ENCODE measurements at places on chromosomes 6 and 20.

DNA sequence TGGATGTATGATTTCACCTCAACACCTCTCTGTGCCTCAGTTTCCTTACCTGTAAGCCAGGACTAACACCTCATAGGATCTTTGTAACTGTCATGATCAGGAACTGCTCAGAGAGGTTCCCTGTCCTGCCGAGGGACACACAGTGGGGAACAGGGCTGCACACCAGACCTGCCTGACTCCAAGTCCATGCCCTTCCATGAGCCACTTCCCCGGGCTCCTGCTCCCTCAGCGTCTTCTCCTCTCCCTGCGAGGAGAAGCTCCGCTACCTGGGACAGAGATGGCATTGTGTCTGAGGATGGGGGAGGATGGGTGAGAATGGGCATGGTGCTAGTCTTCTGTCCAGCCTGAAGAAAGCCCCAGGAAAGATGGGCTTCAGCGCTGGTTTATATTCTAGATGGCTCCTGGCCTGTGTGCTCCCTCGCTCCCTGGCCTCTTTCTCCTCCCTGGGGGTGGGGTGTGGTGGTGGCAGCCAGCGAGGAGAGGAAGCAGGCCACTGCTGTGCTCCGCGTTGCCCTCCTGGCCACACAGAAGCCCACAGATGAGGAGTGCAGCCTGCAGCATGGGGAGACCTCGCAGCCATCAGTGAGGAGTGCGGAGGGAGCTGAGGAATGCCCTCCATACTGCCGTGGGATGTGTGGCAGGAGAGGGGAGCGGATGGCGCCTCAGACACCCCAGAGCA lies 67.1 kb downstream of the NOL4L start:
- DNase-seq, result no peak

GRCh38 chr6:136921936-136922684 lies at the start of gene SLC35D3:
SLC35D3 (plus strand) TSS chr6:136922301; CDS start chr6:136922429, 128 bp downstream.
- peak; percentile 47 for DNase-seq

- DNase-seq, result no peak
Observed at GRCh38 chr20:64142590-64142989, 21.7 kb upstream of the MYT1 start.

DNA sequence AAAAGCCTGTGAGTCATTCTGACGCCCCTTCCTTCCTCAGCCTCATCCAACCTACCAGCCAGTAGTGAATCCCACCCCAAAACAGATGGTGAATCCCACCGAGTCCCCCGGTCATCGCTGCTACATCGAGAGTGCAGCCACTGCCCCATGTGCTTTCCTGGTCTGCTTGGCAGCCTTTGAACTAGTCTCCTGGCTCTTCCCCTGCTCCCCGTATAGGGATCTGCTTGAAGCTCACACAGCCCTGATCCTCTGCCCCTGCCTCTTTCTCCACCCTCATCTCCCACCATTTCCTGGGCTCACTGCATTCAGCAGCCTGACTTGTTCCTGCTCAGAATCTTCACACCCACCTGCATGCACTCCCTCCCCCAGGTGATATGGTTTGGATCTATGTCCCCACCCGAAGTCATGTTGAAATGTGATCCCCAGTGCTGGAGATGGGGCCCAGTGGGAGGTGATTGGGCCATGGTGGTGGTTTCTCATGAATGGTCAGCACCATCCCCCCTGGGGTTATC lies 14.6 kb downstream of the SYNJ2 start:
- no peak for DNase-seq

- no peak for DNase-seq
Observed at GRCh38 chr6:100209323-100210136, 215.5 kb upstream of the MCHR2 start.

GRCh38 chr6:43926634-43927531 lies 156.9 kb downstream of the VEGFA start:
- peak; percentile 55 for DNase-seq

DNA sequence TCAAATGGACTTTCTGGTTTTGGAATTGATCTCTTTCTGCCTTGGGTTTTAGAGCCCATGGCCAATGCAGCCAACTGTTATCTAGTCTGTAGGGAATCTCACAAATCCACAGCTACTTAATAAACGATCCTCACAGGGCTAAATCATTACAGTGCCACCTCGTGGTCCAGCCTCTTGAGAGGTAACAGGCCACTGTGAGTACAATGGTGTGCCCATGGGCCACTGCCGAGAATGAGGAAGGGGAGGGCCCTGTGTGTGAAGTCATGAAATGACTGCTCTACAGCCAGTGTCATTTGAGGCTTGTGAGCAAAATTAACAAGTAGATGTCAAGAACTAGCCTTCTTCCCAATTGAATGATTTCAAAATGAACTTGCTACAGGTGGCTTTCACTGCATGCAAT lies 54.3 kb upstream of the GMPR start:
- peak; percentile 16 for DNase-seq

GRCh38 chr6:3773678-3774298 lies 22.3 kb upstream of the PXDC1 start:
- DNase-seq, result no peak

GRCh38 chr20:62011403-62011790 lies 54.3 kb downstream of the TAF4 start:
- no peak for DNase-seq

- DNase-seq, result no peak
Observed at GRCh38 chr20:16806061-16806460, 57.9 kb downstream of the OTOR start.

GRCh38 chr6:134517145-134517658 lies 199.3 kb upstream of the SGK1 start:
- DNase-seq, result no peak

DNA sequence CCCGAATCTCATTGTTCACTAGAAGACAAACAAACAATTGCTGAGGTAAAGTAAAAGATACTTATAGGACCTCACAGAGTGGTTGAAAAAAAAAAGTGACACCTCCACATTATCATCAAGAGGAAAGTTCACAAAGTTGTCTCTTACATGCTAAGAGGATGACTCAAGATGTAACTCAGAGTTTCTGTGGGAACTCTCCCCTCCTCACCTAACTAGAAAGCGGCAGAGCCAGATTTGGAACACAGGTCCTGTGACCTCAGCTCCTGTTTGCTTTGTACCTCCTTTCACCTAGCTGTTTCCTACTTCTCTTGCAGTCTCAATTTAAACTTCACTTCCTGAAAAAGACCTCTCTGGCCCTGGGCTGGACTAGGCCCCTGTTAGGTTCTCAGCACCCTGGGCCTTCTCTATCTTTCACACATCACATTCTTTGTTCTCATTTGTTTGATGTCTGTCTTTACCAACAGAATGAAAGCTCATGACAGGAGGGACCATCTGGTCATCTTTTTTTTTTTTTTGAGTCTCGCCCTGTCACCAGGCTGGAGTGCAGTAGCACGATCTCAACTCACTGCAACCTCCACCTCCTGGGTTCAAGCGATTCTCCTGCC lies 60.8 kb downstream of the CD24 start:
- DNase-seq, result no peak

GRCh38 chr6:162154001-162154400 lies 573.6 kb downstream of the PRKN start:
- no peak for DNase-seq

DNA sequence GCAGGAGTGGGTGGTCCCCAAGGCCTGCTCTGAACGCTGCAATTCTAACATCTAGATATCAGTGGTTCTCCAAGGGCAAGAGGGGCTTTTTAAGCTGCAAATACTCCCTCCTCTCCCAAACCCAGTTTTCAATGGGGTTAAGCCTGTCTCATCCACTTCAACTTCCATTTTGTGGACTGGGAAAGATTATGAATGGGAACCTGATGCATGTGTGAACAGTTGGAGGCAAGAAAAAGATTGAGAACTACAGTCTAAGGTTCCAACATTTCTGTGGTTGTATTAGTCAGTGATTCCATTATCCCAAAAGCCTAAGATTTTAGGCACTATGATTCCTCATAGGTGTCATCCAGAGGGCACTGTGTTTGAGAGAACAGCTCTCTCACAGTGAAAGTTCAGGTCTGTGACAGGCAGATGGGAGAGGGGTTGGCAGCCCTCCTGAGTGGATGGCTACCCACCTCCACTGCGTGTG lies 53.7 kb downstream of the HNF4A start:
- no peak for DNase-seq

GRCh38 chr20:10714236-10714975 lies 40.6 kb upstream of the JAG1 start:
- no peak for DNase-seq

GRCh38 chr20:42484335-42484734 lies 705.4 kb downstream of the PTPRT start:
- DNase-seq, result no peak

- no peak for DNase-seq
Observed at GRCh38 chr6:110895907-110896608, 21.5 kb downstream of the AMD1 start.

DNA sequence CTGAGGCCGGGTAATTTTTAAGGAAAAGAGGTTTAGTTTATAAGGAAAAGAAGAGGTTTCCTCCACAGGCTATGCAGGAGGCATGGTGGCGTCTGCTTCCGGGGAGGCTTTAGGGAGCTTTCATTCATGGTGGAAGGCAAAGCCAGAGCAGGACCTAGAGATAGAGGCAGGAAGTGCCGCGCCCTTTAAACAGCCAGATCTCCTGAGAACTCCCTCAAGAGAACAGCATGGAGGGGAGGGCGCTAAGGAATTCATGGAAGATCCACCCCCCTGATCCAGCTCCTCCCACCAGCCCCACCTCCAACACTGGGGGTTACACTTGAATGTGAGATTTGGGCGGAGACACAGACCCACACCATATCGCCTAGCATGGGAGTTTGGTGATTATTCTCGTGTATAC lies 13.9 kb upstream of the DACT2 start:
- no peak for DNase-seq

GRCh38 chr6:130620338-130620781 lies 206.8 kb upstream of the SMLR1 start:
- no peak for DNase-seq

GRCh38 chr20:13113731-13114130 lies 105.0 kb downstream of the SPTLC3 start:
- no peak for DNase-seq

DNA sequence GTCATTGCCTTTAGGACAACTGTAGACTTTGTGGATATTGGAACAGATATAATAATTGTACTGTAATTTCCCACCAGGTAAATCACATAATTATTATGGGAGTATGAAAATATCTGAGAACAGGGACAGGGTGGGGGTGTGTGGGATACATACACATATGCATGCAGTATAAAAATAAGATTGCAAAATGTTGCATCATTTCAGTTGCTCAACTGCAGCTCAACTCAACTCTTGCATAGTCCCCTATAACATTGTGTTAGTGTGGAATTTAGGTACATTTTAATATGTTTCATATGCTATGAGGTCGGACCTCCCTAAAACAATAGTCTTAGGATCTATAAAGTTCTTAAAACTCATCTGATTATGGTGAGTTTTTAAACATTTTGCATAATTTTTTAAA lies 275.0 kb upstream of the FLRT3 start:
- DNase-seq, result no peak

- DNase-seq, result no peak
Observed at GRCh38 chr6:7684843-7685242, 41.1 kb upstream of the BMP6 start.

GRCh38 chr6:157106487-157106886 lies 216.8 kb downstream of the TMEM242 start:
- DNase-seq, result no peak
